Activated naive CD8-positive, alpha-beta T cell treated with anti-CD3 and anti-CD28 coated beads, Interleukin-2, amount 50 U/mL, for 24 hours (primary cell): ENCODE measurements at places on chromosomes 13 and 19.

- H3K4me1 ChIP-seq = peaks cover 1% of the 10 kb centered on the region
- no peak overlapping the region for H3K27ac ChIP-seq
- no peak for DNase-seq
- no peaks in the 10 kb centered on the region for H3K27me3 ChIP-seq
- H3K4me3 ChIP-seq = no peak overlapping the region
- H3K36me3 ChIP-seq = no peaks in the 10 kb centered on the region
These were observed 38.1 kb upstream of the RANBP3 start for GRCh38 chr19:6015841-6016545.

- peaks cover 22% of the 10 kb centered on the region for H3K36me3 ChIP-seq
- H3K4me1 ChIP-seq = no peaks in the 10 kb centered on the region
- no peaks in the 10 kb centered on the region for H3K27me3 ChIP-seq
These were observed 6.9 kb downstream of the SYDE1 start for GRCh38 chr19:15114153-15114540.

DNA sequence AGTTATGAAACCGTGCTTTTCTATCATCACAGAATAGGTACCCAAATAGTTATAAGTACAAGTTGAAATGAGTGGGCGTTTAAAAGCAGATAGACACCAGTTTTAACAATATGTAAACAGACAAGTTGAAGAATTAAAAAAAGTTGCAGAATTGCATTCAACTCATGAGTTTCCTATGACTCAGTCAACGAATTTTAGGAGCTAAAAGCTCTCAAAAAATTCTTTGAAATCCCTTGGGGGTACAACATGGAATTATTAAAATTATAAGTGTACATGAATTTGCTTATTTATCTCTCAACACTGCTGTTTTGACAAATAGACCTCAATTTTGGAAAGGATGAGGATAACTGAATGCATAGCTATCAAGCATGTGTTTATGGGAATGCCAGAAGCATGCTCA lies 693.4 kb downstream of the PCDH9 start:
- no peaks in the 10 kb centered on the region for H3K36me3 ChIP-seq
- no peak for DNase-seq
- no peaks in the 10 kb centered on the region for H3K27me3 ChIP-seq

GRCh38 chr19:925526-926322 lies at the start of gene ARID3A:
Gene ARID3A, plus strand, starts transcription at chr19:926035. Its CDS starts 3,494 bp downstream, at chr19:929529.
- peak; percentile 81 for DNase-seq
- H3K4me1 ChIP-seq = peaks cover 23% of the 10 kb centered on the region
- H3K4me3 ChIP-seq = peak within 1 kb of the TSS; percentile 75

DNA sequence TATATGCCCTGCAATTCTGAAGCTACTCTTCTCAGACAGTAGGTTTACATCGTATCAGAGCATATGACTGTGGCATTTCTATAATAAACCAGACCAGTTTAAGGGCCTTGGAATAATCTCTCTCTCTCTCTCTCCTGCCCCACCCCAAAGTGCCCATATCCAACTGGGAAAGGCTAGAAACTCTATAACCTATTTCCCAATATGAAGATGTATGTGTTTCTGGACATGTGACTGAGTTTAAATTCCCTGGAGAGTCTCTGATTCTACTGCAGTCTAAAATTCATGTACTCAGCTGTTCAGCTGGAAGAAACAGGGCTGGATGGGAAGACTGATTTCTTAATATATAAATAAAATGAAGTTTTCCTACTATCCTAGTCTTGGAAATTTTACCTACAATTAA lies 91.9 kb upstream of the MBNL2 start:
- no peak for DNase-seq
- H3K4me1 ChIP-seq = peaks cover 19% of the 10 kb centered on the region
- no peak overlapping the region for H3K4me3 ChIP-seq

DNA sequence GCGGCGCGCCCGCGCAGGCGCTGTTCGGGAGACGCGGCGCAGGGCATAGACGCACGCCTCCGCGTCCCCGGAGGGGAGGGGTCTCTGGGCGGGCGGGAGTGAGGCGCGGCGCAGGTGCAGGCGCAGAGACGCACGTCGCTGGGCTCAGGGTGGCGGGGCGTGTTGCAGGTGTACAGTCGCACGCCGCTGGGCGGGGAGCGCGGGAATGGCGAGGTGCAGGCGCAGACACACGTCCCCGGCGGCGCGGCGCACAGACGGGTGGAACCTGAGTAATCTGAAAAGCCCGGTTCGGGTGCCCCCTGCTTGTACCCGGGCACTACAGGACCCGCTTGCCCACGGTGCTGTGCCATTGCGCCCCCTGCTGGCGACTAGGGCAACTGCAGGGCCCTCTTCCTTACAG lies 44.7 kb downstream of the PLPP2 start:
- no peaks in the 10 kb centered on the region for H3K27me3 ChIP-seq
- no peaks in the 10 kb centered on the region for H3K4me1 ChIP-seq
- H3K27ac ChIP-seq = no peak overlapping the region
- H3K36me3 ChIP-seq = no peaks in the 10 kb centered on the region
- H3K4me3 ChIP-seq = no peak overlapping the region

GRCh38 chr19:4448147-4448985 lies 9.2 kb downstream of the UBXN6 start:
- H3K27ac ChIP-seq = no peak overlapping the region
- H3K27me3 ChIP-seq = no peaks in the 10 kb centered on the region
- no peak overlapping the region for H3K4me3 ChIP-seq
- peaks cover 10% of the 10 kb centered on the region for H3K36me3 ChIP-seq
- H3K4me1 ChIP-seq = no peaks in the 10 kb centered on the region
- no peak for DNase-seq

DNA sequence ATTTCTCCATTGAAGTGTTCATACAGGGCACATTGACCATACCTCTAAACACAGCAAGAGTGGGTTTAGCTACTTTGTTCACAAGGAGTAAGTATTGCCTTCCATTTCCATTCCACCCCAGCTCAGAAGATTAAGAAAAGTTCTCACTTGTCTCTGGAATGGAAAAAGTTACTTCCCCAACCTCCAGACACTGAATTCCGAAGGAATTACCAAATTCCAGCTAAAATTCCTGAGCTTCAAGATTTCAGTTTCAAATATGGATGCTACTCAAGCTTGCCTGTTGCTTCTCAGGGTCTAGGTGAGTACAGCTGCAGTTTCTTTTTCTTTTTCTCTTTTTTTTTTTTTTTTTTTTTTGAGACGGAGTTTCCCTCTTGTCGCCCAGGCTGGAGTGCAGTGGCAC lies 33.6 kb downstream of the TEX26 start:
- DNase-seq = no peak
- no peaks in the 10 kb centered on the region for H3K36me3 ChIP-seq
- no peak overlapping the region for H3K4me3 ChIP-seq
- H3K27me3 ChIP-seq = peaks cover 39% of the 10 kb centered on the region

DNA sequence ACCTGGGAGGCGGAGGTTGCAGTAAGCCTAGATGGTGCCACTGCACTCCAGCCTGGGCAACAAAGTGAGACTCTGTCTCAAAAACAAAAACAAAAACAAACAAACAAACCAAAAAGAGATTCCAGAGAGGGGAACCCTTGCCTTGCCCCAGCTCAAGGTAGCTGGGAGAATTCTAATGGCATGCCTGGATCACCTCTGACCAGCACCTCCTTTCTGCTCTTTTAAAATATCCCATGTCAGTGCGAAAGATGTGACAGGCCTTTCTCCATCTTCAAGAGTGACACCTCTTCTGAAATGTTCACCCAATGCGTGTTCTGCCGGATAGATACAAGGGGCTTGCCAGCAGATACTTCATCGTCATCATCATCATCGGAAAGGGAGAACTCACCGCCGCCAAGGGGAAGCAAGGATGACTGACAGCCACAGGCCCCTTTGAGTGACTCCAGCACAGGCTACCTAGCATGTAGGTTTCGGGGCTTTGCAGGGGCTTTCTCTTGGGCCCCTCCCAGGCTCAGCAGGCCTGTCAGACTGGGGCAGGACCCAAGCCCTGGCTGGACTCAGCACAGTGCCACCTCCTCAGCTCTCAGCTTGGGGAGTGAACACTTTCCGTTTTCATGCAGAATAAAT lies 18.9 kb upstream of the LRP3 start:
- no peak for DNase-seq
- H3K4me1 ChIP-seq = peaks cover 44% of the 10 kb centered on the region
- H3K36me3 ChIP-seq = peaks cover 5% of the 10 kb centered on the region
- H3K27me3 ChIP-seq = peaks cover 5% of the 10 kb centered on the region
- no peak overlapping the region for H3K27ac ChIP-seq

GRCh38 chr19:15137777-15138176 lies 30.6 kb downstream of the SYDE1 start:
- H3K27ac ChIP-seq = no peak overlapping the region
- DNase-seq = no peak
- H3K4me3 ChIP-seq = no peak overlapping the region
- peaks cover 4% of the 10 kb centered on the region for H3K4me1 ChIP-seq

- H3K27me3 ChIP-seq = peaks cover 22% of the 10 kb centered on the region
- peaks cover 2% of the 10 kb centered on the region for H3K4me1 ChIP-seq
- no peak overlapping the region for H3K4me3 ChIP-seq
- H3K27ac ChIP-seq = no peak overlapping the region
- DNase-seq = no peak
- H3K36me3 ChIP-seq = peaks cover 4% of the 10 kb centered on the region
These were observed 15.9 kb upstream of the ZNF30 start for GRCh38 chr19:34910770-34911169.

DNA sequence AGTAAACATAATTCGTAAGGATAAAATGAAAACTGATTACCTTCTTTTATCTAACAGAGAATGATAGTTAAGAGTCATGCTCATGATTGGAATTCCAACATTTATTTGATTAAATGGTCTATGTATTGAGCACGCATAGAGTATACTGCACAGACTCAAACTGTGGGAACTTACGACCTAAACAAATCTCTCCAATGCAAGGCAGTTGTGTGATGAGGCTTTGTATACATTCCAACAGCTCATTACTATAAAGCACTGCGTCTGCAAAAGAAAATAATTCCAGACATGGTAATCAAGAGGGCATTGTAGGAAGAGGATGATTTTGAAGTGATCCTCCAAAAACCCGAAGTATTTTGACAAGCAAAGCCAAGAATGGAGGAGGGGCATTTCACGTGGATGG lies 169.5 kb downstream of the NUFIP1 start:
- peaks cover 26% of the 10 kb centered on the region for H3K4me1 ChIP-seq
- no peak overlapping the region for H3K4me3 ChIP-seq

- no peak overlapping the region for H3K4me3 ChIP-seq
- no peak for DNase-seq
- peaks cover 6% of the 10 kb centered on the region for H3K27me3 ChIP-seq
- no peaks in the 10 kb centered on the region for H3K36me3 ChIP-seq
- no peaks in the 10 kb centered on the region for H3K4me1 ChIP-seq
- H3K27ac ChIP-seq = no peak overlapping the region
These were observed 46.4 kb upstream of the FAM216B start for GRCh38 chr13:42735010-42735409.

- H3K4me1 ChIP-seq = no peaks in the 10 kb centered on the region
- no peaks in the 10 kb centered on the region for H3K36me3 ChIP-seq
- DNase-seq = no peak
- H3K4me3 ChIP-seq = no peak overlapping the region
- H3K27me3 ChIP-seq = peaks cover 4% of the 10 kb centered on the region
These were observed 20.9 kb downstream of the ZNF536 start for GRCh38 chr19:30393046-30393445.

DNA sequence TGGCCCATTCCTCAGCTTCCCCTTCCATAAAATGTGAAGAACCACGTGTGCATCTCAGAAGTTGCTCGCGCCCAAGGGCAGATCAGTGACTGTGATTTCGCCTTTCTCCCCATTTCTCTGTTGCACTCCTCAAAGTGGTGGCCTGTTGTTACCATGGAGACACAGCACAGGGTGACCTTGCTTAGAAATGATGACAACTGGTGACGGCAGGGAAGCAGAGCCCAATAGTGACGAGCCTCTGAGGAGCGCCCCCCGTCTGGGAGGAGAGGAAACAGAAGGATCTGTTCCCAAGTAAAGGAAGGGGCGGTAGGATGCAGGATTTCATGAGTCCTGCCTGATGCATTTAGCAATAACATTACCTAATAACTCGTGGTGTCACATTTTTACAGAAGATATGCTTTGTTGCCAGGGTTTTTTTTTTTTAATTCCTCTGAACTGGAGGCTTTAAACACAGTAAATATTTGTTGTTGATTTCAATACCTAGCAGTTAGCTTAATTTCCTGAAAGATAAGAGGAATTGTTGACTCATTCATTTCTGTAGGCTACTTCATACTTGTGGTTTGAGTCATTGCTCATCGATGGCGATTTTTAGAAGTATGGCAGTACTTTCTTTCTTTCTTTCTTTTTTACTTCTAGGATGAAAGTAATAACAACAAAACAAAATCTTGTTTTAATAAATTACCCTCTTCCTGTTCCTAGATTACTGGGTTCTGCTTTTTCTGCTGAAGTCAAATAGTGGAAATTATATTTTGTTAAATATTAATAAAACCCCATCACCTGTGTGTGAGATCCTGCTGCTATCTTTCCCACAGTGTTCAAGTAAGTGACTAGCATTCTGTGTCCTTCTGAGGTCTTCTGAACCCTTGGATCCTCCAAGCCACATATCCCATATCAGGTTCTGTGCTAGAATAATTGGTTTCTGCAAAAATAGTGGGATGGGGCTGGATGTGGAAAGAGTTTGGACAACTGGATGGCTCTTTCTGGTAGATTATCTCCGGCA lies 36.0 kb downstream of the MBNL2 start:
- H3K27ac ChIP-seq = peak overlapping the region; percentile 94
- H3K36me3 ChIP-seq = peaks cover 30% of the 10 kb centered on the region
- no peak for DNase-seq
- peaks cover 85% of the 10 kb centered on the region for H3K4me1 ChIP-seq

- H3K27ac ChIP-seq = peak overlapping the region; percentile 91
- peak overlapping the region; percentile 63 for H3K4me3 ChIP-seq
- H3K27me3 ChIP-seq = no peaks in the 10 kb centered on the region
These were observed 7.2 kb downstream of the PLEKHF1 start for GRCh38 chr19:29672319-29672932.

DNA sequence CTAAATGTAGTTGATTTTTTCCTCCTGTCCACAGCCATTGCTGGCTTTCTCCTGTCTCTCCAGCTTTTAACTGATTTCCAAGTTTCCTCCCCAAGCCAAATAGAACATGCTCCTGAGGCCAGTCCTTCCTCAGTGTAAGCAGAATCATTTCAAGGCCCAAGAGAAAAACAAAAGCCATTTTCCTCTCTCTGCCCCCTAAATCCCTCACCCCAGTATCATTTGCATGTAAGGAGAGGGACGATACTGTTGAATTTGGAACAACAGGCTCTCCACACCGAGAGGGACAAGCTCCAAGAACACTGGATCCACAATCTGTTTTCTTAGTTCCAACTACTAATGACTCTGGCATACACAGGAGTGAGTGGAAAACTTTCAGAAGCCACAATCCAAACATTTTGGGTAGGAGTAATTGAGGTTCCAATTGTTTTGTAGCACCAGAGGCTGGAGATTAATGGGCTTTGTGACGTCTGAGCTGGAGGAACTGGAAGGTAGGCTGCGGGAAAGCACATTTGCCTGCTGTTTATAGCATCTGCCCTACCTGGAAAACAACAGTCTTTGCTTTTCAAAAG lies 156.8 kb downstream of the FLT1 start:
- peaks cover 5% of the 10 kb centered on the region for H3K4me1 ChIP-seq
- no peaks in the 10 kb centered on the region for H3K36me3 ChIP-seq
- no peak for DNase-seq
- no peak overlapping the region for H3K27ac ChIP-seq

DNA sequence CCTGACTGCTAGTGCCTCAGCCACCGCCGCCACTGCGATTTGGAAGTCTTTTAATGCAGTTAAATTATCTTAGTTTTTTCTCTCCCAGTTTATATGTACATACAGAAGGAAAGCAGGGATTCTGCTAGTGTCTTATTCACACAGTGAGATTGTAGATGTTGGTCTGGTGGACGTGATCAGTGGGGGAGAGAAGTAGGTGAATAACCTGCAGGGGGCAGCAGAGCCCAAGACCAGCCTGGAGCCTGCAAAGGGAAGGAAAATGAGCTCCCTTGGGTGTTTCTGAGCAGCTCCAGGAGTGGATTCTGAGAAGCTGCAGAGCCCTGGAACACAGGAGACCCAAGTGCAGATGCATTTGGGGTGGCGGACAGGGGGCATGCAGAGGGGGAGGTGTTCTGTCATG lies 26.3 kb downstream of the ZNF844 start:
- peaks cover 6% of the 10 kb centered on the region for H3K27me3 ChIP-seq
- peaks cover 25% of the 10 kb centered on the region for H3K4me1 ChIP-seq
- DNase-seq = peak; percentile 82
- H3K27ac ChIP-seq = no peak overlapping the region
